Mesenchymal stem cell (in vitro differentiated cells and primary cell): ENCODE measurements at places on chromosomes 6 and 20.

GRCh38 chr6:30480536-30481156, 8.7 kb upstream of the HLA-E start:
- DNase-seq, result no peak
- peaks cover 62% of the 10 kb centered on the region for H3K27me3 ChIP-seq
- H3K4me3 ChIP-seq, result no peak overlapping the region
- H3K36me3 ChIP-seq, result no peaks in the 10 kb centered on the region

DNA sequence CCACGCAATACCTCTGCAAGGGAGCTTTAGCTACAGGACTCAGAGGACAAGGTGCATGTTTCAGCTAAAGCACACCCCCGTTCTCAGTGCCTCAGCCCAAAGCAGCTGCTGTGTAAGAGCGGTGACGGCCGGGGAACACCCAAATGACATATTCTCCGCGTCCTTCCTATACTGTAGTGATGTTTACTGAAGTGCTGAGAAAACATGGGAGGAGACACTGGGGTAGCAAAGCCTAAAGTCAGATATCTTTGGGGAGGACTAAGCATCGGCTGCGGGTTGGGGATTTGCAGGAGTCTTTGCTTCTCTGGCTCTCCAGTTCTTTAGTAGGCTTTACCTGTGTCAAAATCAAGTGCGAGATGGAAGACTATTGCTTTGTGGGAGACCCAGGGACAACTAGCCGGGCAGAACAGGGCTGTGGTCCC, 1.7 kb downstream of the SLC22A23 start:
- H3K4me1 ChIP-seq, result peaks cover 20% of the 10 kb centered on the region
- no peak for DNase-seq
- H3K27me3 ChIP-seq, result no peaks in the 10 kb centered on the region
- no peaks in the 10 kb centered on the region for H3K36me3 ChIP-seq
- no peak overlapping the region for H3K27ac ChIP-seq
- H3K4me3 ChIP-seq, result peak overlapping the region; percentile 94

DNA sequence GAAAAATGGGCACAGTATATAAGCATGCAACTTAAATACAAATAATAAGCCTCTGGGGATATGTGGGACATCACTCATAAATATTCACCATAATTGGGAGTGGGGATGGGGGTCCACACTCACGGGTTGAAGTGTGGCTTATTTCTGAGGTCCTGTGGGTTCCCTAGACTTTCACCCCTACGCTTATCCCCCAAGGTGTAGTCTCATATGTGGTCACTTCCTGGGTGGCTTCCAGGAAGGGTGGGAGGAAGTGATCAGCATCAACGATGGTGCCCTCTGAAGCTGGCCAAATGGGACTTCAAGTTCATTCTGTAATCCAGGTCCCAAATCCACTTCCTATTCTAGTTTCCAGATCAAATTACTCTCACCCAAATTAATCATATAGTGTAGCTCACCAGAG, 59.5 kb downstream of the GNAS start:
- H3K36me3 ChIP-seq, result peaks cover 53% of the 10 kb centered on the region
- H3K4me1 ChIP-seq, result peaks cover 3% of the 10 kb centered on the region
- H3K27me3 ChIP-seq, result no peaks in the 10 kb centered on the region
- no peak overlapping the region for H3K4me3 ChIP-seq
- H3K27ac ChIP-seq, result no peak overlapping the region

DNA sequence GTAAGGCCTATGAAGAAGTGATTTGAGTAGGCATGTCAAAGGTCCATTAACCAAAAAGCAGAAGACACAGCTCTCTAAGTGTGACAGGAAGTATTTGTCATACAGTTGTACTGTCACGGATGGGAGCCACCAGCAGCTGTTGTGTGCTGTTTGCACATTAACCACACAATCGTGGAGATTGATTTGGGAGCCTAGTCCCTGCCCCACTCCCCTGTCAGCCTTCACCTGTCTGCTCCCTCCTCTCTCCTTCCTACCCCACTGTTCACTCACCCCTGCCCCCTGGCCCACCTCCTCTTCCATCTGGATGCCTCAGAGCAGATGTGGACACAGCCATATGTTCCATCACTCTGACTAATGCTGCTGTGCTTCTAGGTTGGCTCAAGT, 124.7 kb upstream of the SPACA1 start:
- no peak overlapping the region for H3K4me3 ChIP-seq
- no peak overlapping the region for H3K27ac ChIP-seq
- DNase-seq, result no peak
- peaks cover 8% of the 10 kb centered on the region for H3K4me1 ChIP-seq
- no peaks in the 10 kb centered on the region for H3K36me3 ChIP-seq

GRCh38 chr20:533526-533925, 10.1 kb downstream of the CSNK2A1 start:
- H3K27ac ChIP-seq, result no peak overlapping the region
- peaks cover 7% of the 10 kb centered on the region for H3K4me1 ChIP-seq
- H3K4me3 ChIP-seq, result no peak overlapping the region
- no peaks in the 10 kb centered on the region for H3K27me3 ChIP-seq

DNA sequence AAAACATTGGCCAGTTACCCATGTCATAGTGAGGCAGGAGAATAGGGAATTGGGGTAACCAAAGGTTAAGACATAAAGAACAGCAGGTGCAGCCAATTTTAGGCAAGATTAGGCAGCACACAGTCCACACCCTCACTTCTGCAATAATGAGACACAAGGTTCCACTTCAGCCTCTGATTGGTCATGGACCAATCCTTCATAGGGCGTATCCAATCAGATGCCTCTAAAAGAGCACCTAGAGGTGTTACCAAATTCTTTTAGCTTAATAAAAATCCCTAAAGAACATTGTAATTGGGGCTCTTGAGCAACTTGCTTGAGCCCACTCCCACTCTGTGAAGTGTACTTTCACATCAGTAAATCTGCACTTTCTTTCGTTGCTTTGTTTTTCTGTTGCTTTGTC, 302.4 kb downstream of the PREX1 start:
- H3K27me3 ChIP-seq, result peaks cover 6% of the 10 kb centered on the region
- H3K36me3 ChIP-seq, result no peaks in the 10 kb centered on the region
- H3K27ac ChIP-seq, result no peak overlapping the region
- peaks cover 1% of the 10 kb centered on the region for H3K4me1 ChIP-seq

- H3K36me3 ChIP-seq, result no peaks in the 10 kb centered on the region
- peaks cover 2% of the 10 kb centered on the region for H3K4me1 ChIP-seq
- DNase-seq, result no peak
- H3K27me3 ChIP-seq, result no peaks in the 10 kb centered on the region
Observed at GRCh38 chr6:88302769-88303225, 136.7 kb upstream of the CNR1 start.

- H3K27me3 ChIP-seq, result no peaks in the 10 kb centered on the region
- no peaks in the 10 kb centered on the region for H3K36me3 ChIP-seq
- H3K4me3 ChIP-seq, result no peak overlapping the region
- no peaks in the 10 kb centered on the region for H3K4me1 ChIP-seq
Observed at GRCh38 chr6:103798166-103798565, 1061.6 kb downstream of the HACE1 start.

DNA sequence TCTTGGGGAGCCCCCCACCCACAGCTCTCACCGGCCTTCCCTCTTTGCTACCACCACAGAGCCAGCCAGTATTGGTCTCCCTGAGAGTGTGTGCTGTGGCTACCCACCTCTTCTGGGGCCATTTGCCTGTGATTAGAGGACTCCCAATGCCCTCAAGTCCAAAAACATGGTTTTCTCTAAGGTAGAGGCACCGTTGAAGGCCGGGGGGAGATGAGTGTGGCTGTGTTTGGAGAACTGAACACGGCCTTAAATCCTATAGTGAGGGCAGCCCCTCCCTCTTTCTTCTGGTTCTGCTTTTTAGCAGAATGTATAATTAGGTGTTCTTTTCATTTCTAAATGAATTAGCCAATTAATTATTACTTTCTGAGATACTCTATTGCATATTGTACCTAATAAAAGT, 2.5 kb downstream of the CCR6 start:
- H3K27ac ChIP-seq, result no peak overlapping the region
- no peaks in the 10 kb centered on the region for H3K27me3 ChIP-seq
- H3K36me3 ChIP-seq, result no peaks in the 10 kb centered on the region
- H3K4me3 ChIP-seq, result no peak overlapping the region

- H3K27ac ChIP-seq, result no peak overlapping the region
- H3K27me3 ChIP-seq, result peaks cover 73% of the 10 kb centered on the region
- no peak for DNase-seq
Observed at GRCh38 chr6:50849796-50850180, 31.1 kb downstream of the TFAP2B start.

DNA sequence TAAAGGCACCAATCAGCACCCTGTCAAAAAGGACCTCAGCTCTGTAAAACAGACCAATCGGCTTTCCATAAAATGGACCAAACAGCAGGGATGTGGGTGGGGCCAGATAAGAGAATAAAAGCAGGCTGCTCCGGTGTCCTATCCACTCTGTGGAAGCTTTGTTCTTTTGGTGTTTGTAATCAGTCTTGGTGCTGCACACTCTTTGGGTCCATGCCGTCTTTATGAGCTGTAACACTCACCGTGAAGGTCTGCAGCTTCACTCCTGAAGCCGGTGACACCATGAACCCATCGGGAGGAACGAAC, 7.3 kb upstream of the PXDC1 start:
- H3K27ac ChIP-seq, result no peak overlapping the region
- no peaks in the 10 kb centered on the region for H3K27me3 ChIP-seq
- H3K4me1 ChIP-seq, result peaks cover 2% of the 10 kb centered on the region
- H3K36me3 ChIP-seq, result no peaks in the 10 kb centered on the region
- H3K4me3 ChIP-seq, result no peak overlapping the region

DNA sequence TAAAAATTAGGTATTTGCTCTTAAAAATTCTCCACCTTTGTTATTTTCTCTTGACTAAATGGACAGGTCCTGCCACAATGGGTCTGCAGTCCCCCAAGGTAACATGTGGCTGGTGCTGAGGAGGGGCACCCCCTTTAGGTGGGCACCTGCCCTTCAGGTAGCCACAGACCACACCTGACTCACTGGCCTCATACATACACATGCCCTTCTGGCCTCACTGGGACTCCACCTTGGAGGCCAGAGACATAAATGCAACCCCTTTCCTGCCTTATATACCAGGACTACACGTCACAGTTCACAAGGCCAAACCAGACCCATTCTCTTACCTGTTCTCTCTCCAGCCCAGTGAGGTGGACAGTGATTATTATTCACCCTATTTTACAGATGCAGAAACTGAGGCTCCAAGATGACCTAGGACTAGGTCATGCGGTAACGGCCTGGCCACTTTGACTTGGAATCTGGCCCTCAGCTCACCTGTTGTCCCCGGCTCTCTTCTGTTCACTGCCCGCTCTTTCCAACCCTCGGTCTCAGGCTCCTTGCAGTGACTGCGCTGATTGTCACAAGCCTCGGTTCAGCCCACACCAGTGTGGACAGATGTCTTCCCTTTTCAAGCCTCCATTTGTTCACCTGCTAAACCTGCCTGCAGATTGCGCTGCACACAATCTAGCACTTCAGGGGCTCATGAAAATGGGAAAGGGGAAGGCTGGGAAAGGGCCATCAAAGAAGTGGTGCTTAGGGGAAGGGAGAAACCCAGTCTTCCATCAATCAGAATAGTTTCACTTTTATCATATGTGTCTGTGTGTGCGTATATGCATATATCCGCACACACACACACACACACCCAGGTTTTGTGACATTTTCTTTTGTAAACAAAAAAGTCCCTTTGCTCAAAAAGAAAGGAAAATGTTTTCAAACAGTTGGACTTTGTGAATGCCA, 121.7 kb downstream of the BCAS1 start:
- no peak for DNase-seq
- peaks cover 4% of the 10 kb centered on the region for H3K4me1 ChIP-seq
- no peaks in the 10 kb centered on the region for H3K36me3 ChIP-seq
- no peaks in the 10 kb centered on the region for H3K27me3 ChIP-seq
- H3K4me3 ChIP-seq, result peak overlapping the region; percentile 30

GRCh38 chr20:61505508-61505907, 253.4 kb downstream of the CDH4 start:
- H3K4me3 ChIP-seq, result no peak overlapping the region
- peaks cover 6% of the 10 kb centered on the region for H3K27me3 ChIP-seq
- no peak overlapping the region for H3K27ac ChIP-seq

DNA sequence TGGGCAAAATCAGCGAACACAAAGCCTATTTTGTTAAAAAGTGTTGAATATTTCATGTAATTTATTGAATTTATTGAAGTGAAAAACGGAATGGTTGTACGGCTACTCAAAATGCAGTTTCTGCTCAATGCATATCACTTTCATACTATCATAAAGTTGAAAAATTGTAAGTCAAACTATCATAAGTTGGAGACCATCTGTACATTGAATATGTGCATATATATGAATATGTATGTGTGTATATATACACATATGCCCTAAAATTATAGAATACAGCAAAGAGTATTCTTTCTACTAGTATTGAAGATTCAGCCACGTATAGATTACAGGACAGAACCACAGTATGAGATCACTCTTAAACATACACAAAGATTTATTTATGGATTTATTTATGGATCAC, 499.0 kb upstream of the SULF2 start:
- peaks cover 11% of the 10 kb centered on the region for H3K27me3 ChIP-seq
- no peak overlapping the region for H3K4me3 ChIP-seq
- H3K4me1 ChIP-seq, result peaks cover 25% of the 10 kb centered on the region
- no peak overlapping the region for H3K27ac ChIP-seq

DNA sequence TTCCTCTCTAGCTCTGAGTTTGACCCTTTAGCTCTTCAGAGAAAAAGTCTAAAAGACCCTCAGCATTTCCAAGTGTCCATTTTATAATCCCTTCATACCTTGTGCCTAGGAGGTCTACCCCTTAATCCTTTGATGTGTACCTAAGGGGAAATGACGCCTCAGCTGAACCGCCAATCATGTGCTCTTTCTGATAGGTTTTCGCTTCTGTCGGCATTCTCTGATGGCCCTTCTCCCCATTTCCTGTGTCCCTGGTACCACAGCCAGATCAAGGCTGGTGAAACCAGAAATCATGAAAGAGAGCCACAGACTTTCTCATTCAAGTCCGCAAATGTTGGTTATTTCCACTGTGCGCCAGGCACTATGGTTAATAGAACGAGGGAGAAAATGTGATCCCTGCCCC, 333.9 kb downstream of the FARS2 start:
- H3K27me3 ChIP-seq, result no peaks in the 10 kb centered on the region
- H3K27ac ChIP-seq, result no peak overlapping the region
- no peak for DNase-seq
- no peak overlapping the region for H3K4me3 ChIP-seq

DNA sequence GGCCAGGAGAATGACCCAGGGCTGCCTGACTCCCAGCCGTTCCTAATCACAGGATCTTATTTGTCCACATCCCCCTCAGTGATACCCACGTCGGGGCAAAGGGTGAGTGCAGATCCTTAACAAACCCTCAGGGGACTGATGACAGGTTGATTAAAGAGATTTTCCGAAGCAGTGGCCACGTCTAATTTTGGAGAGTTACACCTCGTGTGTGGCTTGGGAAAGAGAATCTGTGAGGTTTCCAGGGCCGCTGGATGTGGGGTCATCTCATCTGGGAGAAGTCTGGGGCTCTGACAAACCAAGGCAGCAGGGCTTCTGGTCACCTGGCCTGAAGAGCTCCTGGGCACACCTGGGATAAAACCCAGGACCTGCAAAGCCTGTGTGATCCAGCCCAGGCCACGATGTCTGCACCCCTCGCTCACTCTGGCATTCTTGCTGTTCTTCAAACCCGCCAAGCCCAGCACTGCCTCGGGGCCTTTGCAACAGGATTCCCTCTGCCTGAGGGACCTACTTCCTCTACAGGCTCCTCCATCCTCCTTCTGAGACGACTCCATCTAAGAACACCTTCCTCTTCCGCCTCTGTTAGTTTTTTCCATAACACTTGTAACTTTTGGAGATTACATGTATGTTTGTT, 4.7 kb downstream of the JPH2 start:
- peaks cover 17% of the 10 kb centered on the region for H3K4me1 ChIP-seq
- no peak overlapping the region for H3K27ac ChIP-seq
- H3K36me3 ChIP-seq, result no peaks in the 10 kb centered on the region
- H3K27me3 ChIP-seq, result peaks cover 39% of the 10 kb centered on the region

GRCh38 chr6:130780122-130780521, 47.1 kb upstream of the SMLR1 start:
- DNase-seq, result peak; percentile 15
- H3K4me1 ChIP-seq, result no peaks in the 10 kb centered on the region
- no peaks in the 10 kb centered on the region for H3K27me3 ChIP-seq
- no peak overlapping the region for H3K27ac ChIP-seq
- H3K4me3 ChIP-seq, result no peak overlapping the region
